Cortex of kidney (tissue), 1 donor: ENCODE measurements at places on chromosomes 4 and X.

GRCh38 chr4:138158746-138159297 lies 83.3 kb downstream of the SLC7A11 start:
- no peak for DNase-seq

GRCh38 chrX:38106991-38107655 lies 100.8 kb downstream of the SYTL5 start:
- no peak for DNase-seq

DNA sequence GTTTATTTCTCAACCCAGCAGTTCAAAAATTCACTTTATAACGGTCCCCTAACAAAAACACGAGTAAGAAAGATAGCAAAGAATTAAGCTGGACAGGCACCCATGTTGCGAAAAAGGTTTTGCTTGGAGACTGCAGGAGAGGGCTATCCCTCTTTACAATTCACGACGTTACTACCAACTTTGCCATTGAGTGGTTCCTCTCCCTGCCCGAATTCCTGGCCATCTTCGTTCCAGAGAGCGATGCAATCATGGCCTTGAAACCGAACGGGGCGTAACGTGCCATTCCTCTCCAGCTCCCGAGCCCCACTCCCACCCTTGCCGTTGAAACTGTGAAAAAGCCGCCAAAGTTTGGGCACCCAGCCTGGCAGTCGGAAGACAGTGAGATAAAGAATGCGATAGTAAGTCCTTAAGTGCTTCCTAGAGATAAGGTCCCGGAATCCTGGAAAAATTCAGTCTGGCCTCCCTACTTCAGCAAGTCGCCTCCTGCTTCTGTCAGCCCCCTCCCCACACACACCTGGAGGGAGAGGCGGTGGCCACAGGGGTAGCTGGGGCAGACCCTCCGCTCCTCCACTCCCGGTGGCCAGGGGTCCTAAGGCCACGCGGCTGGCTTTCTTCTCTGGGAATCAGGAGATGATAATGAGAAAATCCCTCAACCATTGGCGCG lies 65.2 kb downstream of the FBXO8 start:
- no peak for DNase-seq

DNA sequence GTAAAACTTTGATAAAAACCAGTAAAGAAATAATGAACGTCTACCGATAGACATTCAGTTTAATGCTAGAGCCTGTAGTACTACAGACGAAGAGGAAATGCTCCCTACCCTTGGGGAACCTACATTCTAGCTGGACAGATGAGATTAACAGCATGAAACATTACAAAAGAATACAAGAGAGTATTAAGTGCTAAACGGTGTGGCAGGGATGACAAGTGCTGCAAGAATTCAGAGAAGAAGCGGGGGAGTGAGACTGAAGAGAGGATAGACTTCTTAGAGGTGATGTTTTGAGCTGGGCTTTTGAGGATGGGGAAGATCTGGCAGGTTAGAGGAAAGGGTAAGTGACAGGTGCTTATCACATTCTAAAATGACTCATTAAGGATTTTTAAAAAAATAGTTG lies 52.6 kb upstream of the ESX1 start:
- no peak for DNase-seq

DNA sequence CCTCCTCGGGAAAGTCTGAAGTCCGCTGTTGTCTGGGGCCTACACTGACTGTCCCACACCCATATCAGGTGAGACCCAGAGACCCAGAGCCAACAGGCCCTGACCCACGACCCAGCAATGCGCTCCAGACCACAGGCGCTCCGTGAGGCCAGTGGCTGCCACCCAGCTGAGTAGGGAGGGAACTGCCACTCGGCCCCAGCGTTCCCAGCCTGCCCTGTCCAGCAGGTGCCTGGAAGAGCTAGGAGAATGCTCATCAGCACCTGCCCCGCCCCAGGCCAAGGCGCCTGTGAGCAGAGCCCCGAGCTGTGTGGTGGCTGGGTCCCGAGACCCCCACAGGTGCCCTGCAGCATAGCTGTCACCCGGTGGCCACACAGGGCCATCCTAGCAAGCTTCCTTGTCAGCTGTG lies 2.7 kb downstream of the SPON2 start:
- no peak for DNase-seq

- no peak for DNase-seq
These were observed 53.8 kb downstream of the VSIG4 start for GRCh38 chrX:65985922-65986588.

DNA sequence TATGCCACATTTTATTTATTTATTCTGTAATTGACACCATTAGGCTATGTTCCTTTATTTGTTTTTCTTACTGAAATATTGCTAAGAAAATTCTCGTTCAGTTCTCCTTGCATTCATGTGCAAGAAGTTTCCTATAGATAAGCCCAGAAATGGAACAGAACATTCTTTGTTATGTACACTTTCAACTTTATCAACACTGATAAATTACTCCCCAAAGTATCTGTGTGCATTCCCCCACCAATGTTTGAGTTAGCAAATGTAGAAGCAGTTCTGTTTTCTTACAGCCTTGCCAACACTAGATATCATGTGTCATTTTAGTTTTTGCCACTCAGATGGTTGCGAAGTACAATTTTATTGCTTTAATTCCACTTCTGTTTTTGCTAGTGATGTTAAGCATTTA lies 166.4 kb upstream of the NPY2R start:
- no peak for DNase-seq

DNA sequence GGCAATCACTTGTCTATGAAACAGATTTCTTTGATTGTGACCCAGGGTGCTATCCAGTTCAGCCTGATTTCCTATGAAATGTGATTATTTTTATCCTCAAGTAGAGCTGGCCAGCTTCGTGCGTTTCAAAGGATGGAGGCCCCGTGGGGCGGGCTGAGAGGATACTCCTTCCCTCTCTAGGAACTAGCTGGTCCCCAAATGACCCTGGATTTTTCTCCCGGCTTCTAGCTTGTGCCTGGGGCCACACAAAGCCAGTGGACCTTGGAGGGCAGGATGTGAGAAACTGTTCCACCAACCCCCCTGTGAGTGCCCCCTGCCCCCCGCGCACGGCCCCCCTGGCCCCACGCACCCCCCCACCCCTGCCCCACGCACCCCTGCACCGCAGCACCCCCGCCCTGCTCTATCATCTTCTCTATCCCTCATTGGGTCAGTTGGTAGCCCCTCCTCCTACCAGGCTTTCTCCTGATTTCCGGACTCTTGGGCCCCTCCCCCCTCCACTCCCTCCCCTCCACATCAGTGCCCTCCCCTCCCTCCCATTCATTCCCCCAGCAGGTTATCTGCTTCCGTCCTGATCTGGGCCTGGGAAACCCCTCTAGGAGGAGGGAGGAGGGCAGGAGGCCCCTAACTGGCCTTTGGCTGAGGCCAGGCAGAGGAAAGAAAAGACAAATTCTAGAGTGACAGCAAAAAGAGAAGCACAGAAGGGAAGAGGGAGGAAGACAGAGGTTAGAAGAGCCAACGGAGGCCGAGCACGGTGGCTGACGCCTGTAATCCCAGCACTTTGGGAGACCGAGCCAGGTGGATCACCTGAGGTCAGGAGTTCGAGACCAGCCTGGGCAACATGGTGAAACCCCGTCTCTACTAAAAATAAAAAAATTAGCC lies 3.3 kb downstream of the XPNPEP2 start:
- no peak for DNase-seq

- DNase-seq, result no peak
These were observed 119.4 kb downstream of the AKAP4 start for GRCh38 chrX:50081282-50081889.

DNA sequence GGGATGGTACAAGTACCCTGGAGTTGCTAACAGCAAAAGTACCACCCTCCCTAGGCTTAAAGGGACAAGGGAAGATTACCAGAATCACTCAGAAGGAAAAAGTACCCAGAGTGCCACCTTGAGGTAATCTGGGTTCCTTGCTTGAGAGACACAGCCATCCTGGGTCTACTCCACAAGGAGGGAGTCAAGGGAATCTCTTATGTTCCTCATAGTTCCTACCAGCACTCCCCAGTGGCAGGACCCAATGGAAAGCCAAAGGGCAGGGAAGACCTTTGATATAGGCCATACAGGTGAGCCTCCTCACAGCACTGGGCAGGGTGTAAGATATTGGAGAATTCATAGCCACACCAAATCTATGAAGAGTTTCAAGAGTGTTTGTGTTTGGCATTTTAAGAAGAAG lies 5.7 kb downstream of the IL2 start:
- no peak for DNase-seq

- DNase-seq, result no peak
These were observed 1428.0 kb downstream of the PCDH7 start for GRCh38 chr4:32148111-32148666.

- DNase-seq, result no peak
These were observed 296.8 kb upstream of the PABPC5 start for GRCh38 chrX:91137883-91138282.
